Stimulated activated CD4-positive, alpha-beta T cell treated with anti-CD3 and anti-CD28 coated beads, TNF-alpha, amount 100 ng/mL, for 48 hours (primary cell): ENCODE measurements at places on chromosomes 4 and X.

DNA sequence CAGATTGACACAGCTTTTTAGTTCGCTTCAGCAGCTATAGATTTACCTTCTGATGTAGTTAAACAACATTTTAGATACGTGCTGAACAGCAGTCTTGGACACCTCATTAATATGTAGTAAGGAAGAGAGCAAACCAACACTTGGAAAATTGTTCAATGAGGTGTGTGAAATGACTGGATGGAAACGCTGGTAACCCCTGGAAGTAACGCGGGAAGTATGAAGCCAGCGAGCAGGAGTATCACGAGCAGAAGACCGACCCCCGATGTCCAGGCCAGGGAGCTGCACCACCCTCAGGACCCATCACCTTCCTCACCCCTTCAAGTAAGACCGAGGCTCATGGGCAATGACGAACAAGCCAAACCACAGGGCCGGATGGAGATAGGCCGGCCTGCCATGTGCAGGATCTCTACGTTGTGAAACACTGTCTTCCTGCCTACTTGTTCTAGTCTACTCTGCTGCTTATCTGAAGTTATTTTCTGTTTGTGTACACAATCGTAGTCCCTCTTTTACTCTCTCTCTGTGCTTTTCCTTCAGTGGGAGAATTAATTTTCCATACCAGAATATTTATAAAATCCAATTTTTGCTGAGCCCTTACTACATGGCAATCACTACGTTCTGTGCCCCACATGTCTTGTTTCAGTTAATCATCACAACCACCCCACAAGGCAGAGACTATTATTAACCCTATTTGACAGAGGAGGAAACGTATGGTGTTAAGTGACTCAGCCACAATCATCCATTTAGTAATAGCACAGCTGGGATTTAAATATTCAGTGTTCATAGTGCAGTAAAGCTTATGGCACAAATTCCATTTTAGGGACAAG lies 221.7 kb downstream of the APBB2 start:
- no peak for DNase-seq

GRCh38 chr4:30724247-30724646 lies 4.1 kb downstream of the PCDH7 start:
- DNase-seq: no peak

DNA sequence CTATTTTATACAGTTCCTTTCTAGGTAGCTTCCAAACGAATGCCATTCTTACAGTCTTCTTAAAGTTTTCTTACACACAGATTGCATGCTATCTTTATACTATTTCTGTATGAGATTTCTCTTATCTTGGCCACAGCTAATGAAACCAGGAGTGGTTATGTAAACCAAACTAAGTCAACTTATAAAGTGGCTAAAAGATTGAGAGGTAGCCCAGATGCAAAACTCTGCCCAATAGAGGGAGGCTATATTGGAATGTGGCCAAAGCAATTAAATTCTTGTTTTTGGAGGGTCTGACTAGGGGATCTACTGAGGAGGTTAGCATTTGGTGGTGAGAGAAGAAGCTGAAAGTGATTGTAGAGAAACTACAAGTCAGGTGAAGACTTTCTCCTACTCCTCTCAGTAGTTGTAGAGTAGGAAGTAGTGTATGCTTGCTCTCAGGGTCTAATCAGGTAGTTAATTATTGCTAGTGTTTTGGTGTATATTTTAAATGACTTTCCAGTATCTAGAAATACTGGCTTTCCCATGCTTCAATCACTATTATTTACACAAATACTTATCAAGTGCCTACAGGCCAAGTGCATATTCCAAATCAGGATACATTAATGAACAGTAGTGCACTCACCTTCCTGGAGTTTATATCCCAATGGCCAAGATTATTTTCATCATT lies 104.2 kb upstream of the HPGD start:
- DNase-seq: no peak

GRCh38 chr4:30867427-30867826 lies 147.3 kb downstream of the PCDH7 start:
- DNase-seq: no peak

DNA sequence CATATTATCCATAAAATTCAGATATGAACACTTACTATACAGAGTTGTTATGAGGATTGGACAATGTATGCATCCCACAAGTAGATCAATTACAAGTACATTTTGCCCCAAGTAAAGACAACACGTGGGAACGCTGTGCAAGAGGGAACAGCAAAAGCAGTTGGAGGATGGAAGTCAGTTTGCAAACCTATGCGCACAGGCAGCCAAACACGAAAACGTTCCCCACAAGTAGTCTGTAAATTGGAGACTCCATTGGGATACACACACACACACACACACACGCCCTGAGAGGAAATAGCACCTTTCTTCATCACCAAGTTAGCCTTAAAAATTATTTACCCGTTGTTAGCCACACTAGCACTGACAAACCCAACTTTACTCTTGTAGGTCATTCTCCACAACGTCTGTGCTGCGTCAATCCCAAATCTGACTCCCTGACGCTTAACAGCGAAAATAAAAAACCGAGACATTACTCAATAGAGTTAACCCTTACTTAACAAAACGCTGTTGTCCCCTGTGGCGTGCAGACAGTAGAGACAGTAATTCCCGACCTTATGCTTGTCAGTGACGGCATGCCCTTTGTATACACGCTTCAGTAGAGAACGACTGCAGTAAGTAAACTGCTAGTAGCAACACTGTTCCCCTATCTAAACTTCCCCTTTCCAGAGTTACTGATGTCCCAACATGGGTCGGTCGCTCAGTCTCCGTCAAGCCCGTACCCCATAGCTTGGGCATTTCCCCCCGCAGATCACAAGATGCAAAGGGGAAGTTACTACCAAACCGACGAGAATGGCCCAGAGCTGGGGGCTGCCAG lies 730 bp downstream of the MANBA start:
- no peak for DNase-seq

DNA sequence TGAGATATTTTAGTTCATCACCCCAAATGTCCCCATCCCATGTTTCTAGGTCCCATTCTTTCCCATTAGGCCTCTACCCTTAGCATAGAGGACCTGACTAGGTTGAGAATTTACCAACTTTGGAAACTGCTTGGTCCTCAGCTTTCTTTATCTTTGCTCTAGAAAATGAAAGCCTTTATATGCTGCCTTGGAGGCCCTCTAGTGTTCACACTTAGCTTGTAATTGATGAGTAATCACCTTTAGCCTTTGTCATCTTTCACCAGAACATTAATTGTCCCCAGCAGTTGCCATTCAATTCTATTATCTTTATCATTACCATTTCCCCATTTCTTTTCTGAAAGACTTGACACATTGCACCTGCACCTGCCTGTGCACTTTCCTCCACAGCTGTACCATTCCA lies 589.2 kb upstream of the NR3C2 start:
- no peak for DNase-seq

DNA sequence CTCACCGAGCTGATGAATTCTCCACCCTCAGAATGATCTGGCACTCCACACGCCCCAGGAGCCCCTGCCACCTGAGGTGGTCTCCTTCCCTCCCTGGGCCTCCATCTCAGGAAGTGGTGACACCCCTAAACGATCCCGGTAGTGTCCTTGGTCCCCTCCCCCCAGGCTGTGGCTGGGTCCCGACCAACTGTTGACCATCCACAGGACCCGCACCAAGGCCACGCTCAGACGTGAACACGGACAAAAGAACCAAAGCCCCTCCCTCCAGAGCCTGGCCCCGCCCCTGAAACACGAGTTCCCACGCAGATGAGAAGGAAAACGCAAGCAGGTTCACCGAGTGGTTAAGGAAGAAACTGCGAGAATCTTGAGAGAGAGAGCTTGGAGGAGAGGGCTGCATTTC lies 16.6 kb downstream of the LRPAP1 start:
- no peak for DNase-seq

GRCh38 chr4:80925293-80925692 lies 105.2 kb upstream of the BMP3 start:
- no peak for DNase-seq

GRCh38 chr4:141721174-141721573 lies 84.8 kb downstream of the IL15 start:
- DNase-seq: no peak

GRCh38 chr4:62495032-62495431 lies 1294.9 kb downstream of the ADGRL3 start:
- no peak for DNase-seq

DNA sequence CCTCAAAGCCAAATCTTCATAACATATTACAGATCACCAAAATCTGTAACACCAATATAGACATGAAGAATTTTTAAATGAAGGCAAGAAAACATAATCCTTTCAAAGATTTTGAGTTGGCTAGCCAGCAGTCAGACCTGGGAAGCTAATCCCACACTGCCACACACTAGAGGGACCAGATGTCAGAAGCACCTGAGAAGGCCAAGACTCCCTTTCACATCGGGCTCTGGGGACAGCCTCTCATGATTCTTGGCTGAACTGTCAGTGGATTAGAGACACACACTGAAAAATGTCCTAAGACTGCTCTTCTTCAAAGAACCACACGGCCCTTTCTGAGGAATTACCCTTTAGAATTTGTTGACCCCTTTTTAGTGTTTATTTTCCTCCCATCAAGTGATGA lies 28.2 kb upstream of the SPATA4 start:
- DNase-seq: no peak

- DNase-seq: no peak
These were observed 9.2 kb downstream of the RXFP1 start for GRCh38 chr4:158530898-158531297.

- DNase-seq: no peak
These were observed 182.1 kb upstream of the TET2 start for GRCh38 chr4:104964410-104965175.

GRCh38 chrX:104270212-104270611 lies 15.5 kb upstream of the ESX1 start:
- DNase-seq: no peak

GRCh38 chrX:109830157-109830703 lies 97.2 kb upstream of the ACSL4 start:
- DNase-seq: no peak

- DNase-seq: no peak
These were observed 37.1 kb downstream of the HEPH start for GRCh38 chrX:66200855-66201795.

DNA sequence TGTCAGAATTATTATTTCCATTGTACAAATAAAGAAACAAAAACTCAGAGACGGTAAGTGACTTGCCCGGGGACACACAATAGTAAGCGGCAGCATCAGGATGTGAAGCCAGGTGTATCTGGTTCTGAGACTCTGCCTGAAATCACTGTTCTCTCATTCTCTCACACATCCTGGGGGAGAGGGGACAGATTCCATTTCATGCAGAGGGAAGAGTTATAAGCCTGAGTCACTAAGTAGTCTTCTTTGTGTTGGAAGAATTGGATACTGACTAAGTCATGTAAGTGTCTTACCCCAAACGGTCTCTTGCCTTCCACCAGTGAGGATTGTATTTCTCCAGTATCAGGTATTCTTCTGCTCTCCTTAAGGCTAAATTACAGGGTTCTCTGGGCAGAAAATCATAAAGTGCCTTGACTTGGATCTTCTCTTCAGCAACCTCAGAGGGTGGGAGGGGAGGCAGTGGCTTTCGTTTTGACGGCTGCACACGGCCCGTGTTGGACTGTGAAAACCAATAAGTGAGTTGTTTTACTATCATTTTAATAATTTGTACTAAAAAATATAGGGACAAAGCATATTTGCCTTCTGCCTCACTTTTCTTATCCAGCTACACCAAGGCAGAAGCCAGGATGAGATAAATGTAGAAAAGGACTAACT lies 21.9 kb downstream of the TXK start:
- no peak for DNase-seq

DNA sequence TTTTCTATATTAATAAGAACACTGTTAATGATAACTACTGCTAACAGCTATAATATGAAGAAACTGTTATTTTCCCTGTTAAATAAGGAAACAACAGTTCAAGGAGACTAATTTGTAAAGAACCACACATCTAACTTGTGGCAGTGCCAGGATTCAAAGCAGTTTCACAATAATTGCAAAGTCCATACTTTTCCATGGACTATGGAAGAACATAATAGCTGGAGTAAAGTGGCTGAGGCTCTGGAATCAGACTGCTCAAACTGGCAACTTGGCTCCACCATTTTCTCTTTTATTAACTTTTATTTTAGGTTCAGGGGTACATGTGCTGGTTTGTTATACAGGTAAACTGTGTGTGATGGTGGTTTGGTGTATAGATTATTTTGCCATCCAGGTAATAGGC lies 393.7 kb upstream of the CPEB2 start:
- DNase-seq: no peak
